Cortex of kidney (tissue), 1 donor: ENCODE measurements at places on chromosomes 4 and X.

DNA sequence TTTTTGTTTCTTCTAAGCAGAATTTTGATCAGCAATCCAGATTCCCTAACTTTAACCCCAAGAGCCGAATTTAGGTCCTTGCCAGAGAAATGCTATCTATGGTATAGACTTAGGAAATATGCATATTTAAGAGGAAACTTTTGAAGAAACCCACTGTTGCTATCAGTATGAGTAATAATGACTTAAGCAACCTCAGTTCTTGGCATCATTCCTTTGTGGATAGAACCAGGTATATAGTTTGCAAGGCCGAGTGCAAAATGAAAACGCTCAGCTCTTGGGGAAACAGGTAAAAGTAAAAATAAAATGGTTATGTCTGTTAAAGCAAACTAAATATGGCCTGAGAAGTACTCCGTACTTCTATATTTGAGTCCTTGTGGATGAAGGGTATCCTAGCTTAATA lies 78.1 kb downstream of the ARSF start:
- DNase-seq, result no peak

GRCh38 chr4:2437475-2438215 lies 18.9 kb downstream of the CFAP99 start:
- DNase-seq, result no peak

GRCh38 chr4:5421416-5421815 lies 286.9 kb downstream of the EVC2 start:
- no peak for DNase-seq

GRCh38 chr4:157204634-157205244 lies 15.8 kb upstream of the GRIA2 start:
- no peak for DNase-seq

DNA sequence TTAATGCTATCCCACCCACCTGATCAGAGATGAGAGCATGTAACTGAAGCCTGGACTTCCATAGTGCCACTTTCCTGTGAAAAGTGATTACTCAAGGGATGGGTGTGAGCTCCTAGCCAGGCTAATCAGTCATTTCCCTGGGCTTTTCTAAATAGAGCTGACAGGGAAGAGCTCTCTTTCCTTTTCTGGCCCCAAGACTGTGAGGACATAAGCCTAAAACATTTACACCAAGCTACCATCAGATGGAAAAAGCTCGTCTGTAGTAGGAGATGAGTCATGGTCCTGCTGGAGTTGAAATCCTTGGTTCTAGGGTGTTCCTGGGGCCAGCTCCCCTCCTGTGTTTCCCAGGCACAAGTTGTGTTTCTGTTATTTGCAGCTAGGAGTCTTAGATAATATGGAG lies 52.4 kb upstream of the NDP start:
- no peak for DNase-seq

DNA sequence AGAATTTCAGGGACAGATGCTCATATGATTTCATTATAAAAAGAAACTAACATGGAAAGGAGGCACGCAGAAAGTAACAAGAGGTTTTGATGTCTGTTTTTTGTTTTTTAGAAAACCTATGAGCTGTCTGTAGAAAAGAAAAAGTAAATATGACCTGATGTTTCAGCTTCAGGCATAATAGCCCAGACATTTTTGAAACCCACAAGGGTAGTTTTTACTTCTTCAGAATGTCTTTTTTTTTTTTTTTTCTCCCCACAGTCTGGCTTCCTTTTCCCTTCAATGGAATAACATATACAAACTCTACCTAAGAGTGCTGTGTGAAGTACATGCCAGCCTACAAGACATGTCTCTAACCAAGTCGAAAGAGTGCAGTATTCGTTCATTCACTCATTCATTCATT lies 18.3 kb upstream of the STX18 start:
- DNase-seq, result no peak

DNA sequence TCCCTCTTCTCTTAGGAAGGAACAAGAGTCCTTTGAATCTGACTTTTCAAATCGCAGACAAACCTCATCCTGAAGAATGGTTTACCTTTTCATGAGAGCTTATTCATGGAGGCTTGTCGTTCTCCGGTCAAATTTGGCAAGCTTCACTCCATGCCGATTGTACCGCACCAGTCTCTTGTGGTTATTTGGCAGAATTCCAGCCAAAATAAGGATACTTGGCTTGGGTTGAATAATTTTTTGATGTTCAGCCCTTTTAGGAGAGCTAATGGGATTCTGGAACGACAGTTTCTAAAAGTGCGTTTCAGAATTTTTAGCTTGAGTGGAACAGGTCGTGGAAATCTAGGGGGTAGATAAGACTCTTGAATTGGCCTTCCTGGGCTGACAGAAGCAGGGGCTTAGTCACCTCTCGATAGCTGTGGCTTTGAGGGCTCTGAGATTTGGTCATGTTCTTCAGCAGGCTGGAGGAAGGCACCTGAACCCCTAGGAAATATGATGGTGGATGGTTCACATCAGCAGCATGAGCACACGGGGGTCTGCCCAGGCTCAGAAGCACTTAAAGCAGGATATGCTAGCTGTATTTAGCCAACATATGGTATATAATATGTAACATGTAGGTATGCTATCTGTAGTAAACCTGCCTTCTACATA lies 1.5 kb downstream of the KLHL2 start:
- DNase-seq, result no peak

GRCh38 chrX:133335027-133335426 lies 80.3 kb downstream of the GPC4 start:
- no peak for DNase-seq
